ENCODE measurements at places on chromosomes 1 and 21.

GRCh38 chr1:222040121-222040805 is 298.4 kb upstream of the DUSP10 start:
- no peak for DNase-seq

DNA sequence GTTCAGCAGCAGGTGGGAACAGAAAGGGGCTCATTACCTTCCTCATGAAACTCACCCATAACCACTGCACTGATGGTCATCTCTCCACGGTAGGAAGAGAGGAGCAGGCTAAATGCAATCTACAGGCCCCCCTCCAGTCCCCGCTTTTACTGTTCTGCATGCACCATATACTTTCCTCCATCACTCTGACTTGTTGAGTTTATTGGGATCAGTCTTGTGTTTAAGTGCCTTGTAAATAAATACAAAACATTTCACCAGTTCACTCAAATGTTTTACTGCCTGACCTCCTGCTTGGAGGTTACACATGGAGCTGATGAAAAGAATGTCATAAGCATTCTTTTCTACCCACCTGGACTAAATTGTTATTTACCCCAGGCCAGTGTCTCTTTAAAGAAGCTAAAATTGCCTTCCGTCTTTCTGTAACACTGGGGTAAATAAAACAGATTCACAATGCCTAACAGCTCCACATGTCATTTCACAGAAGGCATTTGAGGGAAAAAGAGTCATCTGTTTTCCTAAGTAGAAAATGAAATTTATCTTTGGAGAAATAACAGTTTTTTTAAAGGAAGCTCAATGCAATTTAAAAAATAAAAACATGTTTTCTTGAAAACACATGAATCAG is 30.7 kb downstream of the PTPN14 start:
- DNase-seq: no peak

- DNase-seq: peak; percentile 57
These were observed 1.2 kb downstream of the ITPKB start for GRCh38 chr1:226737819-226738420.

- DNase-seq: no peak
These were observed 8.3 kb upstream of the RUNX1 start for GRCh38 chr21:35057428-35057827.

GRCh38 chr1:2610036-2610959 is 22.5 kb downstream of the MMEL1 start:
- DNase-seq: no peak

DNA sequence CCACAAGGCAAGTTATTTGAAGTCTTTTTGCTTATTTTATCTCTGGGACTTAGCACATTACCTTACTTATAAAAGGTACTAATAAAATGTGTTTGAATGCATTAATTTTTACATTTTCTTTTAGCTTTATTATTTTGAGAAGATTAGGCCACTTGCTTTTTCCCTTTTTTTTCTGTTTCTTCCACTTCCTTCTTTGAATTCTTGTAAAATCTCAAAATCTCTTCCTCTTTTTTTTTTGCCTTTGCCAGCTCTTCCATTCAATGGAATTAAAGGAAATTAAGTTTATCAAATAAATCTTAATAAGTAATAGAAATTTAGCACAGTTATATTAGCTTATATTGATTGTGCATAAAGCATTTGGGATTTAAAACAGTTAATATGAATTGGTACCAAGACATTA is 260.9 kb downstream of the SRGAP2C start:
- DNase-seq: peak; percentile 18

DNA sequence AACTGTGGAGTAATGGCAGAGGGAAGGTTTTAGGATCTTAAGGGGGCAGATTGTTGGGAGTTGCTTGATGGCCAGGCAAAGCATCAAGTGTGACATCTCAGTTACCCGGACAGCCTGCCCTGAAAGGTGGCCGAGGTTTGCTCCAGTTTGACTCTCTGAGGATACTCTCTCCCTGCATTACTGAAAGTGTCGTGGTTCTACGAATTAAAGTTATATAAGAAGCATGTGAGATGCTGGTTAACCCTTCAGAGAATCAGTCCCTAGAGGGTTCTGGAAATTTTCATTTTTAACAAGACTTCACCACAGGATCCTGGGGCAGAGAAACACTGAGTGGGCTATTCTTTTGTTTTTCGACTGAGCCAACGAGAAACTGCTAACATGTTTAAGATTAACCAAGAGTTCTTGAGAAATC is 689 bp upstream of the ZNF644 start:
- no peak for DNase-seq

DNA sequence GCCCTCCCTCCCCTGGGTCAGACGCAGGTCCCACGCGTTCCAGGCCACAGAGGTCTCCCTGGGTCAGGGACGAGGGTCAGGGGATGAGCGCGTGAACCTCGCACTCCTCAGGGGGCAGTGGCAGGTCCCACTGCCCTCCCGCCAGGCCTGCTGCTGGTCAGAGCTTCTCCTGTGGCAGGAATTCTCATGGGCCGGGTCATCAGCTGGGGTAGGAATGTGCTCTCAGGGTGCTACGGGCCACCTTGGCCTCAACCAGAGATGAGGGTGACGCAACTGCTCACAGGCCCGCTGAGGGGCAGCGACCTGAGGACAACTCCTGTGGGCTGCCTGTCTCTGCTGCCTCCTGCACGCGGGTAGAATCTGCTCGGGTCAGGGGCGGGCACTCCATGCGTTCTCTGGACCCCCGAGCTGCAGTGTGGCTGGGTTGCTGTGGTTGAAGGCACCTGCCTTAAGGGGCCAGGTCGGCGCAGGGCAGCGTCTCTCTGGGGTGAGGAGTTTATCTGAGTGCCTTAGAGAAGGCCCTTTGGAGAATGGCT is 128.8 kb downstream of the PRDM16 start:
- DNase-seq: no peak

DNA sequence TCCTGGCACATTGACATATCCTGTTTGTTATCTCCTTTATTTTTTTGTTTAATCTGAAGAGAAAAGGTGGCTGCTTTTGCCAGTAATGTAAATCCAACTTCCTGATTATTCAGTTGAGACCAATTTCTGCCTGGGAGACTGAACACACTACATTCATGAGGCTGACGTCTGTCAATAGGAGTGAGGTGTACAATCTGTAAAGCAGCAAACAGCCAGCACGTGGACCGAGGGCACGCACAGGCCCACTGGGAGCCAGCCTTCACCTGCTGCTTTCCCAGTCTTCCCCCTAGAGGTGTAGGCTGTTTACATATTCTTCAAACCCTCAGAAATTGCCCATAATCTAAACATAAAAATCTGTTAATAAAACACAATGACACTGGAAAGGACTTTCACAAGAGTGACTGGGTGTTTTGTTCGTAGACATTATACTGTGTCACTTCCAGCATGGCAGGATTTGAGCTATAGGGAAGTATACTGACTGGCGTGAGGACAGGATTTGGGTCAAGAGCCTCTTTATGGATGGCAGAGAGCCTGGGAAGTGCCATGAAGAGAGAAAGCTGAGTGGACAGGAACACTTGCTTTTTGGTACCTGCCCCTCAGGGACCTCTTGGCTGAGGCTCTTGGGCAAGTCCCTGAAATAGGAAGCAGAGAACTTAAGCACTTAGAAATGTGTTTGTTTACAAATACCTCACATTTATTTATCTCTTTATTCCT is 552.9 kb upstream of the CAMK1G start:
- DNase-seq: no peak

DNA sequence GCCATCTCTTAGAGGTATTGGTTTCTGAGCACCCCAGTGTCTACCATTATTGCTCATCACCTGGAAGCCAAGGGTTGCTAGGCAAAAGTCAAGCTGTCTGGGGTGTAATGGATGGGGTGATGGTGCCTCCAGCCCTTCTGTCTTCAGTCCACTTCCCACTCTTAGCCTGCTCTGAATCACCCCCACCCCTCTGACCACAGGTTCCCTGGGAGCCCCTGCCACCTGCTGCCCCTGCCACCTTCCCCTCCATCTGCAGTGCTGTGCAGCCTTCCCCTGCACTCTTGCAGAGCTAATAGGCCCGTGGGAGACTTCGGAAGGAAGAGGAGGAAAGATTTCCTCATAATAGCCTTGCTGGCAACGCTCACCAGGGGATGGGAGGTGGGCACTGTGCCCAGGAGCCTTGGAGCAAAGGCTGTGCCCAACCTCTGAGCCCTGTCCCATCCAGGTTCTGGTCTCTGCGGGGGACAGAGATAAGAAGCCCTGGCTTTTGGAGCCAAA is 35.5 kb downstream of the CAPN2 start:
- no peak for DNase-seq

- no peak for DNase-seq
These were observed 21.2 kb downstream of the OVGP1 start for GRCh38 chr1:111406321-111406768.

GRCh38 chr1:9621032-9621431 is 30.5 kb upstream of the PIK3CD start:
- no peak for DNase-seq

Measured in KBM-7 (cell line).